Activated naive CD4-positive, alpha-beta T cell treated with anti-CD3 and anti-CD28 coated beads, Interleukin-2, amount 50 U/mL, for 16 hours (primary cell): ENCODE measurements at places on chromosomes 16 and 17.

DNA sequence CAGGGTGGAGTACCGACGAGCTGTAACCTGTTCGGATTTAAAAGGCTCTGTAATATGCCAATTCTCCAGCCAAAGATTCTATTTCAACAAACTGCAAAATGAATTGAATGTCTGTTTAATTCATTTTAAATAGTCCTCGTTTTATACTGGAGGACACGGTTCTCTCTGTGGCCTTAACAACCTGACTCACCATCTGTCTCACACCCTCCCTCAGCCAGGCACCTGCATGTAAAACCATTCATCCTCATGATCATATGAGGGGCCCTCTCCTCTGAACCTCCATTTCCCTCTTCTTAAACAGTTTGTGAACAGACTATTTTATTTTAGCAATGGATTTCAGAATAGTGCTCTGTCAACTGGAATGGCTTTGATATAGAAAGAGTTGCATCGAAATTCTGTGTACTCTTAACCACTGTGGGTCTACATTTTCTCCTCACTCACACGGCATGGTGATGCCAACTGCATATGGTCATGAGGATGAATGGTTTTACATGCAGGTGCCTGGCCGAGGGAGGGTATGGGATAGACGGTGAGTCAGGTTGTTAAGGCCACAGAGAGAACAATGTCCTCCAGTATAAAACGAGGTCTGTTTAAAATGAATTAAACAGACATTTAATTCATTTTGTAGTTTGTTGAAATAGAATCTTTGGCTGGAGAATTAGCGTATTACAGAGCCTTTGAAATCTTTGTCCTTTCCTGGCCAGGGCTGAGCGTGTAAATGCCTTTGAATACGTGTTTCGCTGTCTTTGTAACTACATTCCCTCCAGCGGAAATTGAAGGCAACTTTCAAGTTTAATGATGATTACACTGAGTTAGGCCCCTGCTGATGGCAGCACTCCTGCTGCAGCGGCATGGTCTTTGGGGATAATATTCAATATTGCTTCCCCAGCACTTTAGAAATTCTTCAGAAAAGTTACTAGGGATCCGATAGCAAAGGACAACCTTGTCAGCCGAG, 329.6 kb downstream of the SNX29 start:
- no peak for DNase-seq

GRCh38 chr17:34303606-34304005, 15.6 kb upstream of the CCL8 start:
- DNase-seq, result no peak

DNA sequence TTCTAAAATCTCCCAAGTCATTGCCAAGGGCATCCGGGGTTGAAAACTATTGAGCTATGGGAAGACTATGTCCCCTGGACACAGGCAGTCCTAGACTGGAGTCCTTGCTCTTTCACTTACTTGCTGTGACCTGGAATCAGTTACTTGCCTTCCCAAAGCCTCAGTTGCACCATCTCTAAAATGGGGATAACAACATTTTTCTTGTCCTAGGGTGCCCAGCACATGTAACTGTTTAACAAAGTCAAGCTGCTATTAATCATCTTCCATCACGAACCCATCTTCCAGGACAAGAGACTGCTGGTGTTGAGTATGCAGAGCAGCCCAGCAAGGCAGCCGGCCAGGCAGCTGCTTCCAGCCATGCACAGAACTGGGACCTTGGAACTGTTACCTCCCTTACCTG, 9.9 kb upstream of the CACNG4 start:
- DNase-seq, result no peak

GRCh38 chr16:12293017-12293618, 316.6 kb downstream of the SNX29 start:
- DNase-seq, result no peak

DNA sequence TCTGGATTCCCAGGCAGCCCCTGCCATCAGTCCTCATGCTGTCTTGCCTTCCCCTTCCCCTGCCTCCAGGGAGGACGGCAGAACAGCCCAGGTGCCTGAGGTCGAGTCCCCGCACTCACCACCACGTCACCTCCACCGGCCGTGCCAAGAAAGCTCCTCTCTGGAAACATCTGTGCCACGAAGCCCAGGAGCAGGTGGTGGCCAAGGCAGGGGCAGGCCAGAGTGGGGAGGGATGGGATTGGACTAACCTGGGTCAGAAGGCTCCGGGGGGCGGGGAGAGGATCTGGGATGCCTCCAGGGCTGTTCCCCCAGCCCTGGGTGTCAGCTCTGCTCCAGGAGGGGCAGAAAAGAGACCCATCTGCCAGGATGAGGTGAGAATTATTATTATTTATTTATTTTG, 7.4 kb upstream of the DPEP1 start:
- DNase-seq, result no peak

DNA sequence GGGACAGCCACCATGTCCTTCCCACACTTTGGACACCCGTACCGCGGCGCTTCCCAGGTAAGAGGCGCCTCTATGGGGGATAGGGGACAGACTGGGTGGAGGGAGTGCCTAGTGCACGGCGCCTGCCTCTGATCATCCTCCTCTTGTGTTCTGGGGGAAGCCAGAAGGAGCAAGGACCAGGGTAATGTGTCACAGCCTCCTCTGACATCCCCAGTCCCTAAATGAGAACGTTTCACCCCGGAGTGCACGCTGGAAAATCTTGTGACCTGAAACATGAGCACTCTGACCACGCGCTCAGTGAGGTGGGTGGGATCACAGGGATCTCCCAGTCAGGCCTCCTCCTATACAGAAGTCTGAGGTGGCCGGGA, 1.1 kb downstream of the IRX6 start:
- DNase-seq, result no peak

- DNase-seq, result no peak
Observed at GRCh38 chr16:21302454-21302853, 24.4 kb upstream of the CRYM start.

DNA sequence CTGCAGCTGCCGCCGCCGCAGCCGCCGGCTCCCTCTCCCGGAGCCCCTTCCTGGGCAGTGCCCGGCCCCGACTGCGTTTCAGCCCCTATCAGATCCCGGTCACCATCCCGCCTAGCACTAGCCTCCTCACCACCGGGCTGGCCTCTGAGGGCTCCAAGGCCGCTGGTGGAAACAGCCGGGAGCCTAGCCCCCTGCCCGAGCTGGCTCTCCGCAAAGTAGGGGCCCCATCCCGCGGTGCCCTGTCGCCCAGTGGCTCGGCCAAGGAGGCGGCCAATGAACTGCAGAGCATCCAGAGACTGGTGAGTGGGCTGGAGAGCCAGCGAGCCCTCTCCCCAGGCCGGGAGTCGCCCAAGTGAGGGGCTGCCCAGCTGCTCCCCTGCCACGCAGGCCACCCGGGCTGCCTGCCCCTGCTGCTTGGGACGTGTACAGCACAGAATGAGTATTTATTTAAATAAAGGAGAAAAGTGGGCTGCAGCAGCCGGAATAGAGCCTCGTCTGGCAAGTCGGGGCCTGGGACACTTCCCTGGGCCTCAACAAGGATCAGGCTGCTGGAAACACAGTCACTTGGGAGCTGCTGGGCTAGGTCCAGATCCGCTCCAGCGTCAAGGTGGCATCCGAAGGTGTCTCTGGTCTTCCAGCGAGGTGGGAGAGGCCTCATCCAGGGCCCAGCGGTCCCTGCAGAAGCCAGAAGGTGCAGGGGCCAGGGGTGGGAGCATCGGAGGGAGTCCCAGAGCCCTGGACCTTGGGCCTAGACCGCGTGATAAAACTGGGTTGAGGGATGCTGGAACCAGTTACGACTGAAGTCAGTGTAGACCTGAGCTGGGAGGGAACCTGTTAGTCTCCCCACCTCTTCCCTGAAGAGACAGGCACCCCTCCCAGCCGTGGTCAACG, 8.8 kb downstream of the TBX2 start:
- DNase-seq, result no peak

DNA sequence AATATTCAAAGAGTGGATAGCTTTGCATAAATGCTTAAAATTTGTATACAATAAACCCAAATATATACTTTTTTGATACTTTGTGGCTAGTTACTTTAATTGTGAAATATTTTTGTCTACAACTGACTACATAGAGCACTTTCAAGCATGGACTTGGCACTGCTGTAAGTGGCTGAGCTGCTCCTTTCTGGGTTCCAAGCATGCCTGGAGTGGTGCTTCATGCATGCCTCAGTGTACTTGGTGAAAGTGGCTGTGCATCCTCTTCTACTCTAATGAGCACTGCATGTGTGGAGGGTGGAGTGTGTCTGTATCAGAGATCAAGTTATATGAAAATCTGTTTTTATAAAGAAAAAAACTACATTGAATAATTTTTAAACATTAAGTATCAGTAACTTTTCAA, 94.1 kb downstream of the OMG start:
- DNase-seq, result no peak

DNA sequence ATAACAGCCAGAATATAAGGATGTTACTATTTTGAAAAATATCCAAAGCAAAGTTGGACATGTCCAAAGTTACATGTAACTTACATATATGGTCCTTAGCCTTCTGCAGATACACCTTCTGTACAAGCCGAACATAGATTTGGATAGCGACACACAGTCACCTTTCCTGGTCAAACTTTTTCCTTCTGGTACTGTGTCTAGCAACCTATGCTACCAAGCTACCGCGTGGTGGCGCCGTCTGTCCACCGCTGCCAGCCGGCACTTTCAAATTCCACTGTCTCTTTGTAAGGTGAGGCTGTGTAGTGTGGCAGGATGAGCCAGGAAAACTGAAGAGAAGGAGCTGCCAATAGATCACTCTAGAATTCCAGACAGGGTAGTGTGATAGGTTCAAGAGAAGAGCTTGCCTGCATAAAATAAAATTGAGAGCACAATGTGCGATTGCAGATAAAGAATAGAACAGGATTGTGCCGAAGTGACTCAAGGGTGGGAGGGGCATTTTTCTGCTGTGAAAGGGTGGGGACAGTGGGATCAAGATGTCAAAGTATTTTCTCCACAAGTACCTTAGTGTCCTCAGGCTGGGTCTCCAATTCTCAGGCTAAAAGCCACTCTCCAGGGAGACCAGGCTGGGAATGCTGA, 366.9 kb downstream of the SLC39A11 start:
- DNase-seq, result peak; percentile 47

- no peak for DNase-seq
Observed at GRCh38 chr16:1982013-1982433, 754 bp upstream of the NOXO1 start.

DNA sequence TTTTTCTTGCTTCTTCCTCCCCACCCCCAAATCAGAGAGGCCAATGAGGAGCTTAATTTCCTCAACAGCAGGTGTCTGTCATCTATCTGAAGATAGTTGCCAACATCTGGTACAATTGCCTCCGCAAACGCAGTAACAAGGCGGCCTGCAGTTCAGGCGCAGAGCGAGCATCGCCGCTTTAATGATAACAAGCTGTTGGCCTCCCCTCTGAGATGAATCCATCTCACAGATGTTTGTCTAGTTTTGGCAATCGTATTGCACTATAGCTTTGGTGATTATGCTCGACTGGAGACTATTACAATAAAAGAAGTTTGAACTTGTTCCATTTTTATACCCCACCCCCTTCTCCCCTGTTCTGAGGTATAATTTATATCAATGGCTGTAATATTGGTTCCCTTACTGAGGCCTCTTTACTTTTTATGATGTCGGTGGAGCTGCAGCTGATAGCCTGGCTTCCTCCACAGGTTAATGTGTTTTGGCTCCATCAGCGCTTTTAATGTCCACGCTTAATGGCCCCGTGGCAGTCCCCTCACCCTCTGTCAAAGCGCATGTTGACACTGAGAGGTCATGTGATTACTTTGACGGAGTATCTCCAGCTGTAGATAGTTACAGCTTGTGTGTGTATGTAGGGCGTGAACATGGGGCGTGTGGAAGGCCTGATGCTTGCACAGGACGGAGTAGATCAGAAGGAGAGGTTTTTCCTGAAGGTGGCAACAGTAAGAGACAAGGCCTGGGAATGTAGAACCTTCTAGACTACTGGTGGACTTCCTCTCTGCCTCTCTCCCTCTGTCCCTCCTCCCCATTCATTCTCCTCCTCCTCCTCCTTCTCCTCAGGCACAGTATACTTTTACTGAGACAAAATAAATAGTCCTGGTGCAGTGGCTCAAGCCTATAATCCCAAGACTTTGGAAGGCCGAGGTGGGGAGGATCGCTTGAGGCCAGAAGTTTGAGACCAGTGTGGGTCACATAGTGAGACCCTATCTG, 164.7 kb downstream of the MSI2 start:
- DNase-seq, result no peak

DNA sequence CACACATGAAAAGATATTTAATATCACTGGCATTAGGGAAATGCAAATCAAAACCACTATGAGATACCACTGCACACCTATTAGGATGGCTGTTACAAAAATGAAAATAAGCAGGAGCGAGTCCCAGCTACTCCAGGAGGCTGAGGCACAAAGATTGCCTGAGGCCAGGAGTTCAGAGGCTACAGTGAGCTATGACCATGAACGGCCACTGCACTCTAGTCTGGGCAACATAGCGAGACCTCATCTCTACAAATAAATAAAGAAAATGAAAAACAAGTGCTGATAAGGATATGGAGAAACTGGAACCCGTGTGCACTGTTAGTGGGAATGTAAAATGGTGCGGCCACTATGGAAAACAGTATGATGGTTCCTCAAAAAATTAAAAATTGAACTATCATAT, 23.6 kb downstream of the KIFC3 start:
- DNase-seq, result no peak

DNA sequence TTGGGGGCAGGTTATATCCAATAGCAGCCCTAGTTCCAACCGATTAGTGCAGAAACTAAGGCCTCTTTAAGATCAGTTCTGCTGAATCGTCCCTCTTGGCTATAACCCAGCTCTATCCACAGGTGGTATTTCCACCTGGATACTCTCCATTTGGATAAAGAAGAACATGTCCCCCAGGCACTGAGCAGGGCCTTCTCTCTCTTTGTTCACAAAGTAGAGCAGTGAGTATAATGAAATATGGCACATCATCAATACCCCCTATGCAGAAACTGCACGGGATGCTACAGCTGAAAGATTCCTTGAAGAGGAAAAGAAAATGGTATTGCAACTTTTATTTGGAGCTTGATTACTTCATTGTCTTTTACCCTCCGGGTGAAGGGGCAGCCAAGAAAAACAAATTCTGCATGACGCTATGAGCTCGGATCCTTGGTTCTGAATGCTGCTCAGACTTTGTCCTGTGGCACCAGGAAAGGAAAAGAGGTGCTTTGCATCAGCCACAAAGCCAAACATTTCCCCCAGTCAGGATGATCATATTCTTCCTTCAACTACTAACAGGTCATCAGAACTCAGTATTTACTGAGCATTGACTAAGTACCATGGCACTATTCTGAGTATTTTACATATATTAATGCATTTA, 399.7 kb downstream of the NPIPA8 start:
- no peak for DNase-seq

DNA sequence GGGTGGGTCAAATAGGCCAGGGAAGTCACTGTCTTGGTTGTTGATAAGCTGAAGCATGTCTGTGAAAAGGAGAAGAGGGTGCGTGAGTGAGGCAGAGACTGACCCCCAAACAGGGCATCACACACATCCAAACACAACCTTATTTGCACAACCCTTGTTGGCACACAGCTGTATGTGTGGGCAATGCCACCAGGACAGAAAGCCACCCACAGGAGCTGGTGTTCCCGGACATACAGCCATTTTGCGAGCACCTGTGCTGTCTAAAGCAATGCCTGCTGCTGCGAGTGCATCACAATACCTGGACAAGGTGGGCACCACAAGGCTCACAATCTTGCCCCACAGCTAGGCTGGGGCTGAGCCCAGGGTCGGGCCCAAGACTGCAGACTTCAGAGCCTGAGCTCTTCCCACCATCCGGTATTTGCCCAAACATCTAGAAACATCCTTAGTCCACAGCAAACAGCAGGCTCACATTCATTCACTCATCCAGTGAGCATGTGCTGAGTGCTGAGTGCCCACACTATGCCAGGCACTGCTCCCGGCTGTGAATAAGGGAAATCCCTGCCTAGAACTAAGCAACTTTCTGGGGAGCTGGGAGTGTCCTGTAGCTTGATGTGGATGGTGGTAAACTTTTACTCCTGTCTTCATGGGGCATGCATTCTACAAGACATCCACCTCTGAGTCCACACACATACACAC, 16.2 kb downstream of the SREBF1 start:
- DNase-seq, result no peak
